ENCODE measurements at places on chromosomes 2 and 18.

- DNase-seq: no peak
These were observed 161.5 kb downstream of the PHLPP1 start for GRCh38 chr18:62876828-62877227.

DNA sequence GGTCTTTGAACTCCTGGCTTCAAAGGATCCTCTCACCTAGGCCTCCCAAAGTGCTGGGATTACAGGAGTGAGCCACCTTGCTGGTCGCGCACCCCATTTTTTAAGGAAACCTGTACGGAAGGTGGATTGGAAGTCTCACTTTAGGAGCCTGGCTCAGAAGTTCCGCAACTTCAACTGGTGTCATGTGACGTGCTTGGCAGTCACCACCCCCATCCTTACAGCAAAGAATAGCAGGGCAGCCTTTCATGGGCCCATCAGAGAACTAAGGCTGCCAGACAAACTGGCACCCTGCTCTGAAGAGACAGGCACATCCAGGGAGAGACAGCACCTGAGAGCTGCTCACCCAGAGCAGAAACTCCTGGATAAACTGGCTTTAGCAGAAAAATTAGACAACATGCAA, 3.3 kb upstream of the SLC66A2 start:
- no peak for DNase-seq

- DNase-seq: no peak
These were observed 398.4 kb downstream of the NUP35 start for GRCh38 chr2:183522489-183523266.

DNA sequence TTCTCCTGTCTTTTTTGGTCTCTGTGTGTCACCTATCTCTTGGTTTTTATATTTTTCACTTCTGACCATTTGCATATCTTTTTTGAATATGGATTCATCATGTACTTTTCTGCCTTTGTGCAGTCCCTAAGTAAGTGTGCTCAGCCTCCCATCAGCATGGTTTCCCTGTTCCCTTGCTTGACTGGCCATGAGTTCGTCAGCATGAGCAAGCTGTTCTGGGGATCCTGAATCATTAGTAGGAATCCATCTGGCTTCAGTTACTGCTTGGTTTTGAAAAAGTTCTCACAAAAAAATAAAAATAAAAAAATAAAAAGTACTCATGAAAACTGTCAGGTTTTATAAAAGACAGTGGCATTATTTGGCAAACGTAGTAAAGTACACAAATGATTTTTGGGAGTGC, 144.1 kb downstream of the NCOA1 start:
- no peak for DNase-seq

- no peak for DNase-seq
These were observed 81.7 kb upstream of the SEC11C start for GRCh38 chr18:59057969-59058368.
